CD4-positive, alpha-beta T cell (primary cell): ENCODE measurements at places on chromosomes 2 and 18. TPM values are rescaled to one million over a fixed set of nuclear protein-coding genes. Genes with fewer than 3 reads are reported as not detected.

Gene SERPINB4
- not detected for total RNA-seq

Gene RTP5
- 0.36 TPM for total RNA-seq

Gene LIMS4
- total RNA-seq = not detected

DNA sequence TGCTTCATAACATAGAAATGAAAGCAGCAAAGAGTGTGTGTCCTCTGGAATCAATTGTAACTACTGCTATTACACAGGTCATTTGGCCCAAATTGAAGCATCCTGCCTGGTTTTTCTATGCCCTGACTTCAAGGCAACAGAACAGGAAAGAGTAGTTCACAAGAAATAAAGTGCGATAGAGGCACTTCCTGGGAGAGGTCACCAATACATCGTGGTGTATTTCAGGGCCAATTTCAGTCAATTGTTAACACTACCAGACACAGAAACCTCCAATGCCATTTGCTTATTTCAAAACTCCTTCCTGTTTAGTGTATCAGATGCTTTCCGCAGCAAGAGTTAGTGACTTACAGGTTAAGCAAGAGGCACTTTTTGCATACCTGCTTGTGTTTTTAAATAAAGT, 292.1 kb downstream of the ETAA1 start:
- DNase-seq = no peak

DNA sequence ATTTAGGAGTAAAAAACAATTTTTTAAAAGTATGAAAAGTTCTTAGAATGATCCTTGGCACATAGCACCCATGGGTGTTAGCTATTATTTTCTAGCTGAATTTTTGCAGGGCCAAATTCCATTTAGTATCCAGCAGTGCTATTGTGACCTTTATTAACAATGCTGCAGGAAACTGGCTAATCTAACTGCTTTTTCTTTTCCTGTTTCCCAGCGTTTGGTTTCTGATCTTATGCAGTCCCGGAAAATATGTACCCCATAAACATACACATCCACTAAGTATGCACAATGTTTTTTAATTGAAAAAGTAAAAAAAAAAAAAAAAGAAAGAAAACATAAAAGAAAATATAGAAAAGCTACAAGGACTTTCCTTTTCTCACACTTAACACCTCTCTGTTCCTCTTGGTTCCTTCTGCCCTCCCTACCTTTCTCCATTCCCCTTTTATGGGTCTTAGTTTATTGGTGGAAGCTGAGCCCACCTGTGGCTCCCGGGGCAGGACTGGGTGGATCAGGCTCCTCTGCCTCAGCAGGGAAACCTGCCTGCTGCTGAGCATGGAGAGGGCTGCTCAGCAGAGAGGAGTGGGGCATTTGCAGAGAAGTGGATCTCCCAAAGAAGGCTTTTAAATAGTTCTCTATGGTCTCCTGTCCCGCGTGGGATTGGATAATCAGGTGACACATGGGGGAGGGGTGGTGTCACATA, 9.3 kb upstream of the SLC16A14 start:
- DNase-seq = no peak
